ENCODE measurements at places on chromosomes 12 and 14.

GRCh38 chr14:61524211-61524806 lies 171.0 kb upstream of the HIF1A start:
- DNase-seq, result no peak

- no peak for DNase-seq
Observed at GRCh38 chr12:98908866-98909265, 263.8 kb downstream of the APAF1 start.

GRCh38 chr12:124125203-124125871 lies 152.3 kb downstream of the ZNF664 start:
- DNase-seq, result no peak

- no peak for DNase-seq
Observed at GRCh38 chr14:65949711-65950516, 536.3 kb upstream of the CCDC196 start.

DNA sequence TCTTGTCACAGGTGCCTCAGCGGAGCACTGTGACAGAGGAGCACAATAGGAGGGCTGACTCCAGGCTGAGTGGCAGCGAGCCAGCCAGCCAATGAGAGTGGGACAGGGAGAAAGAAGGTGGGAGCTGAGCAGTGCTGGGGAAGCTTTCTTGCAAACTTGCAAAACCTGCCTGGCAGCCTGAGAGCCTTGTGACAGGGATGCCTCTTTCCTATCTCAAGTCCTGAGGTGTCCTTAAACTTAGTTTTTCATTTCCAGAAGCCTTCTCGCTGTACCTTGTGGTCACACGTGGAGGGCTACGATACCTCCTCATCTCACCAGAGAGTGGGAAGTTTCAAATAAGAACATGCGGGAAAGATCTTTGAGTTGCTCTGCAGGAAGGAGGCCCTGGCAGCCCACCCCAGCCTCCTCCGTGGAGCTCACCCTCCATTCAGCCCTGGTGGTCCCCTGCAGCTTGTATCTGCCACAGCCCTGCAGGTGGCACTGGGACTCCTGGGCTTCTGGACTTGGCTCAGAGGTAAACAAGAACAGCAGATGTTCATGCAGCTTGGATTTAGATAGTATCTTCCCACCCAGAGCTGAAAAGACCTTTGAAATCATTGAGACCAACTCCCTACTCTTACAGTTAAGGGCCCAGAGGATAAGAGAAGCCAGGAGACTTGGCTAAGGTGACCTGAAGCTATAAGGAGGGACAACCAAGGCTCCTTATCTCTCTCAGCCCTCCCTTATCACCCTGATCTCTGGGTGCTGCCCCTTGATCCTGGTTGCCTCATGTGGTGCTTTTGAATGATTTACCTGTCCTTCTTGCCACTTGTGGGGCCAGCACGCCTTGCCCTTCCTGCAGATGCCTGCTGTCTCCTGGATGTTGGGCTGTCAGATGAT lies 153.5 kb upstream of the MAX start:
- peak; percentile 32 for DNase-seq

Data from progenitor cell of endocrine pancreas (in vitro differentiated cells).